HFFc6 (cell line): ENCODE measurements at places on chromosomes 5 and 9. TPM values are rescaled to one million over a fixed set of nuclear protein-coding genes. Genes with fewer than 3 reads are reported as not detected.
A peak's percentile ranks its signal among the peaks of the same experiment; 100 is the strongest.

DNA sequence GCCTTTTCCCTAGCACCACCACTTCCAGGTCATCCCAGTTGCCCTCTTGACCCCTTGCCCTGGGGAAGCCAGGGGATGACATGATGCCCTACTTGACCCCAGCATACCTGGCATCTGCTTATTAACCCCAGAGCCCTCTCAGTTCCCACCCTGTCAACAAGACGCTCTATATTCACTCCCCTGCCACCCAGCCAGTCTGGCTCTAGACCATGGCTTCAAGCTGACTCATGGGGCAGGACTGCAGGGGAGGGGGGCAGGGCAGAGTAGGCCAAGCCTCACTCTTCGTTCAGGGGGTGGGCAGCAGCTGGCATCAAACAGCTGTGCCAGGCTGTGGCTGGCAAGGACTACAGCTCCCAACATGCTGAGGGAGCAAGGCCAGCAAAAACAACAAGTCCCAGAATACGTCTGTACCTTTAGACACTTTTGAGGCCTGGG lies 5.3 kb downstream of the ATOSB start:
- peak overlapping the region; percentile 97 for H3K27ac ChIP-seq
- peak; percentile 52 for DNase-seq
- peaks cover 53% of the 10 kb centered on the region for H3K4me1 ChIP-seq
- H3K36me3 ChIP-seq: peaks cover 14% of the 10 kb centered on the region
- H3K27me3 ChIP-seq: peaks cover 7% of the 10 kb centered on the region; the same call in 1 of the 2 replicates

DNA sequence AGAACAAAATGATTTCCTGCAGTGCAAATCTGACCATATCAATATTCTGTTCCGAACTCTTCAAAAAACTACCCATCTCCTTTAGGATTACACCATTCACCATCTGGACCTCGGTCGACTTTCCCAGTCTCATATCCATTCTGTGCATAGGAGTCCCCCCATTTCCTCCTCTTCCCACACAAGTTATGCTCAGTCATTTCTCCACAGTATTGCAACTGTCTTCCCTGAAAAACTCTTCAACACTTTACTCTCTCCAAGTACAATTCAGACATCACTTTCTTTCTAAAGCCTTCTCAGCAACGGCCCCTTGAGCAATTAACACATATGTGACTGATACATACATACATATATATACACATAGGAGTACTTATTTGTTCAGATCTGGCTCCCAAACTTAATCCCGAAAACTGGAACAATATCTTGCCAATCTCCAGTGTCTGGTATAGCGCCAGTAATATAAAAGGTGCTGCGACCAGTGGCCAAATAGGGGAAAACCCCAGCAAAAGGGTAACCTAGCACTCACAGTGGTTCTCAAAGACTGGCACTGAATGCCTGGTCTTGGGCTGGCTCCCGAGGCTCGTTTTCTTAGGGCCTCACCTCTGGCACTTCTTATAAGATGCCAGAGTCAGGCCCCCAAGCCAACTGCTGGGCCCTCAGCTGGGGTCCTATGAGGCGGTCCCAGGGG lies 629 bp downstream of the ZBTB26 start:
- H3K36me3 ChIP-seq: no peaks in the 10 kb centered on the region; the same call in 1 of the 2 replicates
- H3K4me3 ChIP-seq: no peak overlapping the region
- H3K27ac ChIP-seq: no peak overlapping the region

- H3K4me3 ChIP-seq: no peak overlapping the region
- peaks cover 6% of the 10 kb centered on the region; the same call in 1 of the 2 replicates for H3K4me1 ChIP-seq
- no peak for DNase-seq
- H3K27me3 ChIP-seq: peaks cover 10% of the 10 kb centered on the region
- H3K27ac ChIP-seq: no peak overlapping the region
These were observed 16.0 kb upstream of the SARDH start for GRCh38 chr9:133754187-133754586.

DNA sequence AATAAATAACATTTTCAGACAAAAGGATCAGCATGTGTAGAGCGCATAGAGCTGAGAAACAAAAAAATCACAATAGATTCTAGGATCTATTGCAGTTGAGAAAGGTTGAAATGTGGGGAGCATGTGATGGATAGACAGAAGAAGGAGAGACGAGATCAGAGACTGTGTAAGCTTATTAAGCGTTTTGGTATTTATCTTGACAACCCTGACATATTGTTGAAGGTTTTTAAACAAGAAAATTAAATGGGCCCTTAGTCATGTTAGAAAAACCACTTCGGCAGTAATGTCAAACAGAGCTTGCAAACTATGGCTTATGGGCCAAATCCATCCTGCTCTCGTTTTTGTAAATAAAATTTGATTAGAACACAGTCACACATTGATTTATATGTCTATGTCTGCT lies 200.5 kb upstream of the KLF4 start:
- no peak overlapping the region for H3K27ac ChIP-seq
- no peaks in the 10 kb centered on the region for H3K36me3 ChIP-seq
- no peaks in the 10 kb centered on the region for H3K4me1 ChIP-seq
- H3K27me3 ChIP-seq: peaks cover 7% of the 10 kb centered on the region

DNA sequence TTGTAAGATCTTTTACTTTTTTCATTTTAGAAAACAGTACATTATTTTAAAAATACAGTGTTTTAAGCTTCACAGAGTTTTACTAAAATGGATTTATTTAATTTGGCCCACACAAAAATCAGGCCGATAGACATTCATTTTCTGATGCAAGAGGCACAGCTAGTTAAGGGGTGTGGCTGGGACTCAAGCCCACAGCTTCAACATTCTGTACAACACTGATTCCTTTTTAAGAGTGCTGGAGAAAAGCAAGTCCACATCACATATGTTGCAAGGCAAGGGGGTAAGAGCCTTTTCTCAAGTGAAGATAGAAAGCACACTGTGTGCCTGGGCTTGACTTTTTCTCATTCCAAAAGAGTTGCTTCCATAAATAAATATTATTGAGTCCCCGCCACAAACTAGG lies 195.9 kb downstream of the RFK start:
- H3K36me3 ChIP-seq: no peaks in the 10 kb centered on the region
- no peak overlapping the region for H3K27ac ChIP-seq
- H3K27me3 ChIP-seq: no peaks in the 10 kb centered on the region
- H3K4me1 ChIP-seq: no peaks in the 10 kb centered on the region
- no peak for DNase-seq

- no peaks in the 10 kb centered on the region for H3K36me3 ChIP-seq
- no peaks in the 10 kb centered on the region for H3K27me3 ChIP-seq
- no peak for DNase-seq
- H3K4me3 ChIP-seq: no peak overlapping the region
These were observed 509.1 kb downstream of the DTWD2 start for GRCh38 chr5:118479285-118479684.

- no peak for DNase-seq
- H3K4me3 ChIP-seq: no peak overlapping the region
- H3K4me1 ChIP-seq: no peaks in the 10 kb centered on the region
These were observed 7.0 kb downstream of the NOTCH1 start for GRCh38 chr9:136538599-136539426.

- no peak for DNase-seq
- H3K4me3 ChIP-seq: no peak overlapping the region
- H3K4me1 ChIP-seq: peaks cover 34% of the 10 kb centered on the region
- H3K27me3 ChIP-seq: no peaks in the 10 kb centered on the region; the same call in 1 of the 2 replicates
- H3K27ac ChIP-seq: peak overlapping the region; percentile 82
- H3K36me3 ChIP-seq: peaks cover 4% of the 10 kb centered on the region; the same call in 1 of the 2 replicates
These were observed 17.6 kb upstream of the RECK start for GRCh38 chr9:36018891-36019720.

DNA sequence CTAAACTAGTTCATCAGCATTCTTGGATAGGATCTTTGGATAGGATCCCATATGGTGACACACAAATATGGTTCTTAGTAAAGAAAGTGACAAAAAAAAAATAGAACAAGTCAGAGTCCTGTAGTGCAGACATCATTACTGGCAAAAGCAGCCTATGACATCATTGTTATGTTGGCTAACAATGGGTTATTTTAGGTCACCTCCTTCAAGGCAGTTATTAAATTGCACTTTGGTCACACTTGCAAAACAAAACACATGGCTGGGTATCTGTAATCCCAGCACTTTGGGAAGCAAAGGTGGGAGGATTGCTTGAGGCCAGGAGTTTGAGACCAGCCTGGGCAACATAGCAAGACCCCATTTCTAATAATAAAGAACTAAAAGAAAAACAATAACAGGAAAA lies 185.9 kb downstream of the KIAA0825 start:
- H3K27ac ChIP-seq: no peak overlapping the region
- H3K4me1 ChIP-seq: peaks cover 10% of the 10 kb centered on the region; the same call in 1 of the 2 replicates
- no peaks in the 10 kb centered on the region for H3K36me3 ChIP-seq
- H3K4me3 ChIP-seq: no peak overlapping the region
- H3K27me3 ChIP-seq: no peaks in the 10 kb centered on the region; the same call in 1 of the 2 replicates
- DNase-seq: peak; percentile 5

DNA sequence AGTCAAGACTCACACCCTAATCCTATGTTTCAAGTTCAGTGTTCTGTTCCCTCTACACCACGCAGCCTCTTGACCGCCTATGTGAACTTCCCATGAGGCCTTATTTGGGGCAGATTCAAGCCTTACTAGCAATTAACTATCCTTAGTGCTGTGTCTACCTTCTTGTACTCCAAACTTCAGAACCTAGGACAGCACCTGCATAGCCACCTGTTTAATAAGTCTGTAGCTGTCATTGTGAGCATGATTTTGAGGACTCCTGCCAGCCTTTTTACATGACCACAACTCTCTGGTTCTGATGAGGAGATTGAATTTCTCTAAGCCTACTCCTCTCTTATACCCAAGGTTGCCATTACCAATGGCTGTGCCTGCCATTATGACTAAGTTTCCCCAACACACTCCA lies 50.8 kb upstream of the PCSK1 start:
- DNase-seq: peak; percentile 16
- H3K4me1 ChIP-seq: no peaks in the 10 kb centered on the region
- peaks cover 7% of the 10 kb centered on the region for H3K27me3 ChIP-seq
- no peaks in the 10 kb centered on the region for H3K36me3 ChIP-seq

GRCh38 chr5:9350301-9350797 lies 195.5 kb downstream of the SEMA5A start:
- H3K36me3 ChIP-seq: peaks cover 11% of the 10 kb centered on the region
- DNase-seq: peak; percentile 78
- peaks cover 63% of the 10 kb centered on the region for H3K4me1 ChIP-seq
- H3K27ac ChIP-seq: peak overlapping the region; percentile 82

- H3K36me3 ChIP-seq: no peaks in the 10 kb centered on the region
- DNase-seq: no peak
- H3K4me1 ChIP-seq: no peaks in the 10 kb centered on the region
- no peak overlapping the region for H3K27ac ChIP-seq
These were observed 116.7 kb downstream of the PHF2 start for GRCh38 chr9:93693129-93693528.

DNA sequence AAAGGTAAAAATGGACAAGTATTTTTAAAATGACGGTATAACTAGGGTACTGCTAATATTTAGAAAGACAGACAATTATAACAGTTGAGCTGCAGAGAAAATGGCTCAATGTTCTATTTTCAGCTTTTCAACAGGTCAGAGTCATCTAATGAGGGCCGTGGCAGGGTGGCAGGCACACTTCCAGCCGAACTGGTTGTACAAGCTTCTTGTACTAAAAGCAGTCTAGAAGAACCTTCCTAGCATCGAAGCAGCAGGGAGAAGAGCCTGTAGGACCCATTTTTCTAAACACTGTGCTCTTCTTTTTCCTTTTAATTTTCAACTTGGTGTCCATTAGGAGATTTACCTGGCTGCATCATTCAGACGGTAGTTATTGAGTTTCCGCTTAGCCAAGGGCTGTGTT lies 85.6 kb downstream of the SLC28A3 start:
- peaks cover 17% of the 10 kb centered on the region for H3K27me3 ChIP-seq
- no peak for DNase-seq
- no peak overlapping the region for H3K27ac ChIP-seq
- H3K4me3 ChIP-seq: no peak overlapping the region
- H3K4me1 ChIP-seq: no peaks in the 10 kb centered on the region; the same call in 1 of the 2 replicates

DNA sequence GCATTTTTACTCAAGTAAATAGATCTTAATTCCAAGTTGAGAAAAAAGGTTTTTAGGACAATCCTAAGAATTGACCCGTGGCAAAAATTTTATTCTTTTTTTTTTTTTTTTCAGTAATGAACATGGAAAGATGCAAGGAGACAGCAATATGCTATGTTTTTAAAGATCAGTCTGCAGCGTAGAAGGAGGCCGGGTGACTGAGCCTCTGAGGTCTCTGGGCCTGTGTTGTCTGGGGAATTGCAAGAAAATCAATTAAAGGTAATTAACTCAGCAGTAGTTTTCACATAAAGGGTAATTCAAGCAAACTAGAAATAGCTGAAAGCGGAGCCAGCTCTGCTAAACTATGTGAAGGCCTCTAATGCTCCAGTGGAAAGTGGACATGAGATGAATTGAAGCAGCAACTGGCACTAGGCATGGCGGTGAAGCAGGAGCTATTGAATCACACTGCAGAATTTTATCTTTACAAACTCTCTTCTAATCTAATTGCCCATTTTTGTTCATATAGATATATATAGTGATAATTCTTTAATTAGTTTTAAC lies 285.2 kb upstream of the ITGA1 start:
- H3K27ac ChIP-seq: no peak overlapping the region
- no peak for DNase-seq

GRCh38 chr5:120767178-120767820 lies 303.2 kb downstream of the PRR16 start:
- peaks cover 52% of the 10 kb centered on the region for H3K4me1 ChIP-seq
- H3K4me3 ChIP-seq: no peak overlapping the region

DNA sequence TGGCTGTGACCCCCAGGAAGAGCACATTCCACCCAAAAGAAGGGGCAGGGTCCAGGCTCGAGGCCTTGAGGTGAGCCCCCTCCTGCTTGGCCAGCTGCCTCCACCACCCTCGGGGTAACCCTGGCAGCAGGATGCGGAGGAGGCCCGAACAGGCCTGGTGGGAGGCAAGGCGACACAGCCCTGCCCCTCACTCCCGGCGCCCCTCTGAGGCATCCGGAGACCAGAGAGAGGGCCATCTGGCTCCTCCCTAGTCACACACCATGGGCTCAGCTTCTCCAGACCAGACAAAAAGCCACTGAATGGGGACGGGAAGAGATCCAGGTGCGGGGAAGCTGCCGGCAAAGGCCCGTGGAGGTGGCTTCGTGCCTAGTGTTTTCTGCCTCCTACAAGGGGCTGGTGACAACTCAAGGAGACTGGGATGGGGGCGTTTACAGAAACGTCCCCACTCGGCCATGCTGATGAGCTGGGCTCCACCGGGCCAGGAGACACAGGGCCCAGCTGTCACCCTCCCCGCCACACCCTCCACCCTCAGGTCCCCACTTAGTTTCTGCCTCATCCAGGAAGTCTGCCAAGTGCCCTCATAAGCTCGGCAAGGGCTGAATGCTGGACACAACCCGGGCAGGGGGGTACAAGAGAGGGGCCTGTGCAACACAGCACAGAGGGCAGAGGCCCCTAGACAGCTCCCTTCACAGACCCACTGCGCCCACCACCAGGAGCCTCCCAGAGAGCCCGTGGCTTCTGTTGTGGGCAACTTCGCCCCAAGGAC lies 41.9 kb downstream of the NACC2 start:
- H3K4me1 ChIP-seq: peaks cover 17% of the 10 kb centered on the region
- peak overlapping the region; percentile 57 for H3K4me3 ChIP-seq
- H3K27ac ChIP-seq: peak overlapping the region; percentile 82
- peaks cover 3% of the 10 kb centered on the region; the same call in 1 of the 2 replicates for H3K27me3 ChIP-seq

PAPPA gene
- 8.2 to 12.5 TPM (median 12.1 TPM) in 3 replicates for total RNA-seq

MOB3B gene
- not detected in 3 replicates for total RNA-seq

TAF1L gene
- total RNA-seq: 0.06 TPM in 1 of 3 replicates, not detected in the others

CDKN2A gene
- total RNA-seq: 48.6 and 133 TPM in 2 replicates

PFN3 gene
- total RNA-seq: not detected in 3 replicates

RNF180 gene
- total RNA-seq: not detected in 3 replicates

CCDC183 gene
- total RNA-seq: 0.14 to 0.85 TPM (median 0.50 TPM) in 3 replicates

FCN2 gene
- total RNA-seq: not detected in 2 replicates

CKMT2 gene
- not detected in 2 replicates for total RNA-seq

ORM2 gene
- not detected in 3 replicates for total RNA-seq

TPPP gene
- total RNA-seq: 0.19 to 0.29 TPM (median 0.23 TPM) in 3 replicates

HCN1 gene
- total RNA-seq: not detected in 2 replicates

SLC34A3 gene
- not detected in 3 replicates for total RNA-seq

NAIP gene
- 0.19 to 0.41 TPM (median 0.39 TPM) in 3 replicates for total RNA-seq
